ENCODE measurements at places on chromosomes 5 and 9.

GRCh38 chr5:134136221-134136631 lies 21.7 kb downstream of the TCF7 start:
- no peak for DNase-seq

DNA sequence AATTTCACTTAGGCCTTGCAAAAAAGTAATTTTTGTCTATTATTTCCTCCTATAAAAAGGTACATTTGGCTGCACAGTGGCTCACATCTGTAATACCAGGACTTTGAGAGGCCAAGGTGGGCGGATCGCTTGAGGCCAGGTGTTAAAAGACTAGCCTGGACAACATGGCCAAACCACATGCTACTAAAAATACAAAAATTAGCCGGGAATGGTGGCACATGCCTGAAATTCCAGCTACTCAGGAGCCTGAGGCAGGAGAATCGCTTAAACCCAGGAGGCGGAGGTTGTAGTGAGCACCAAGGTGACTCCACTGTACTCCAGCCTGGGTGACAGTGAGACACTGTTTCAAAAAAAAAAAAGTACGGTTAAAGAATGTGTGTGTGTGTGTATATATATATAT lies 15.7 kb downstream of the NUP155 start:
- DNase-seq, result no peak

DNA sequence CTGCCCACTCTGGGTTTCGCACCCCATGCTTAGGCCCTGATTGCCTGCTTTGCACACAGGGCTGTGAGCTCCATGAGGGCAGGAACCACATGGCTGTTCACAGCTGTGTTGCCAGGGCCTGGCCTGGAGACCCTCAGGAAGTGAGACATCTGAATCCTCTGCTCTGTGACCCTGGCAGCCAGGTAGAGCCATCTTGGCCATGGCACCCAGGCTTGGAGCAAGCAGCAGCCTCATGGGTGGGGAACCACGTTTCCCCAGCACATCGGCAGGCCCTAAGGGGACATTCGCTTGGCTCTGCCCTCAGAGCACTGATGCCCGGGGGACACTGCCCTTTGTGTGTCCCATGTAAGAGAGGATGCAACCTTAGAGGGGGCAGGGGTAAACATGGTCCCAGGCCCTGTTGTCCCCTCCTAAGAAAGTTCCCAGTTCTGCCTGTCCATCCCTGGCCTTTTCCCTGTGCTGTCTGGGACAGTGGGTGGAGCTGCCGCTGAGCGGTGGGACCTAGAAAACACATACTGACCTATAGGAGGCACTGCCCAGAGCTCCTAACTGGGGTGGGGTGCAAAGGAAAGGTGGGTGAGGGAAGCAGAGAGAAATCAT lies 144.1 kb upstream of the IER5L start:
- no peak for DNase-seq

- DNase-seq, result no peak
Observed at GRCh38 chr5:14497311-14497710, 84.3 kb upstream of the OTULINL start.

- peak; percentile 97 for DNase-seq
Observed at GRCh38 chr9:128117613-128118471, 9.7 kb downstream of the PTGES2 start.

GRCh38 chr5:172679628-172680212 lies 38.7 kb downstream of the NEURL1B start:
- no peak for DNase-seq

GRCh38 chr5:153043886-153044285 lies 446.6 kb upstream of the GRIA1 start:
- no peak for DNase-seq

GRCh38 chr9:109880276-109881169 lies 100.5 kb downstream of the PALM2AKAP2 start:
- DNase-seq, result peak; percentile 3

GRCh38 chr5:154466671-154467070 lies 11.4 kb downstream of the HAND1 start:
- DNase-seq, result no peak

GRCh38 chr5:150440948-150441812 lies 8.4 kb downstream of the RPS14 start:
- no peak for DNase-seq

- no peak for DNase-seq
Observed at GRCh38 chr9:26551451-26551850, 341.2 kb downstream of the CAAP1 start.

DNA sequence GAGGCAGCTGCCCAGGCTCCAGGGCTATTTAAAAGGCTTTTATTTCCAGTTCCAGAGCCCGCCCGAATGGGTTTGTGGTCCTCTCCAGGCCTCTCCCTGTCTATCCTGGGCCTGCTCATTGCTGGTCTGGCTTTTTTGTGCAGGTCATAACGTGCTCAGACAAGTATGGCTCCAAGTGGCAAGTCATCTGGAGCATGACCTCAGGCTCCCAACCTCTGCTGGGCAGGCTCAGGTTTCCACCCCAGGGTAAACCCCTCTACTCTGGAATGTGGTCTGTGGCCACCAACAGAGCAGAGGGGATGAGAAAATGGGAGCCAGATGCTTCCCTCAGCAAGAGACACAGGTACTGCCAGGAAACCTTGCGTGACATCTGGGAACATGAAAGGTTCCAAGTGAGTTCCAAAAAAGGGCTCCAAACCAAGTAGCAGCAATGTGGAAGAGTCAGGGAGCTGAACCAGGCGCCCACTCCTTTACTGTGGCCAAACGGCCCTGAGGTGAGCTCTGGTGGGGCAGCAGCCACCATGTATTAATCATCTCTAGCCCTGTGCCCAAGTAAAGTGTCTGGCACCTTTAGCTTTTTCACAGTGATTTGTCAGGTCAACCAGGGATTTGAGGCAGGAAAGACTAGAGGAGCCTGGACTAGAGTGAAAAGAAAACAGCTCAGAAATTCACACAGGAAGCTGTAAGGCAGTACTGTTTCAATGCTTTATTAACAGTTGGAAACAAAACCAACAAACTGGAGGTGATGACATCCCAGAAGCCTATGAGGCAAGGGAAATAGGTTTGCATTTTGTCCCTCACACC lies 25.7 kb downstream of the PCDHGC5 start:
- DNase-seq, result no peak
